Head of caudate nucleus (tissue), 42 donors: ENCODE measurements at places on chromosomes 7 and 10.
A peak's percentile ranks its signal among the peaks of the same experiment; 100 is the strongest.

- DNase-seq, result no peak
These were observed 56.7 kb downstream of the LAMB4 start for GRCh38 chr7:108073305-108074070.

GRCh38 chr7:123628829-123629228, 26.8 kb upstream of the LMOD2 start:
- no peak for DNase-seq

DNA sequence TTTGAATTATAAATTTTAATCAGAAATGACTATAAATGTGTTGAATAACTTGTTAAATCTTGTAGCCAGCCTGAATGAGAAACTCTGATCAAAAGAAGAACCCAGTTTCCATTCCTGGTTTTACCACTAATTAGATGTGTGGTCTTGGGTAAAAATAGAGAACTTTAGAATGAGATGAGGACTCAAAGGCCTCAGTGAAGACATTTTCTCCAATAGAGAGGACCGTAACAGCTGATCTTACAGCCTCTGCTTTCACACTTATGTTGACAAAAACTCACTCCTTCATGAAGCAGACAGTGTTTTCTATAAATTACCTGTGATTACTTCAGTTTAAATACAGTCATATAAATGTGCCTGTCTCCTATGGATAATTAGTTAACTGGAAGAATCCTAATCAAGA, 200.1 kb upstream of the MEOX2 start:
- no peak for DNase-seq

GRCh38 chr10:96683065-96683464, 37.2 kb downstream of the PIK3AP1 start:
- DNase-seq, result no peak

DNA sequence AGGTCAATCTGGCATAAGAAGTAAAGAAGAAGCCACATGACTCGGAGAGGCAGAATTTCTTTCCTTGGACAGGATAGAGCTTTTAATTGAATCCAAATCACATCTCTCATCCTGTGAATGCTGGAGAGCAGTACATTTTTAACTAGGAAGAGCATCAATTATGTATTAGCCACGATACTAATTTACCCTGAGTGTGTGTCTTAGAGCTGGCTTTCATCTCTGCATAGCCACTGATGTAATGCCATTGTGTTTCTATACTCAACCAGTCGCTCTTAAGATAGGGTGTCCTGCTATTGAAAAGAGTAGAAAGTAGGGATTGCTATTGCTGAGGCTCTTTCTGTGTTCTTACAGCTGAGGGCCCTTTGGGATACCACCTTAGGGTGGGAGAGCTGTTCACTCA, 280.3 kb downstream of the AUTS2 start:
- DNase-seq, result no peak

DNA sequence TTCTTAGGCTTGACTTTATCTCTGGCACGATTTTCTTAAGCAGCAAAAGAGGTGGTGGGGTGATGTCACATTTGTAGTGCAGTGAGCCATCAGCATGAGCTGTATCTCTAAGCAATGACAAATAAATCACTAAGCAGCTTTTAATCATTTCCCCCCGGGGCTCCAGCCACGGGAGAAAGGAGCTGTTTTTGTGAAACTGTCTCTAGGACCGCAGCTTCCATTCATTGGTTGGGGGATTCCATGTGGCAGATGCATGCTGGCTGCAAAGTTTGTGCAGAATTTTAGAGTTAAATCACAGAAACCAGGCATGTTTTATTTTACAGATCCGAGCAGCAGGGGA, 464 bp downstream of the KIAA1217 start:
- DNase-seq, result no peak

DNA sequence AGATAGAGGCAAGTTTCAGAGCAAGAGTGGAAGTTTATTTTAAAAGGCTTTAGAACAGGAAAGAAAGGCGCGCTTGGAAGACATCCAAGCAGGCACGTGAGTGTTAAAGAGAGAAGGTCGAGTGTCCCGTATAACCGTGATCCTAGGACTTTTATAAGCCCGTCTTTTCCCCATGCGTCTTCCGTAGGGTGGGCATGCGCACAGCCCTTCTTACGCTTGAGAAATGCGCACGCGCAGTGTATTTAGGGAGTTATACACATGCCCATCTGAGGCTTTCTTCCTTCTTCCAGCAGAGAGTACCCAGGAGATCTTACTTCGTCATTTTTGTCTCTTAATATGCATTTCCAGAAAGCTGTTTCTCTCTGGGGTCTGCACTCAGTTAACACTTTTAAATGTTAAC, 52.4 kb downstream of the CALD1 start:
- peak; percentile 26 for DNase-seq

DNA sequence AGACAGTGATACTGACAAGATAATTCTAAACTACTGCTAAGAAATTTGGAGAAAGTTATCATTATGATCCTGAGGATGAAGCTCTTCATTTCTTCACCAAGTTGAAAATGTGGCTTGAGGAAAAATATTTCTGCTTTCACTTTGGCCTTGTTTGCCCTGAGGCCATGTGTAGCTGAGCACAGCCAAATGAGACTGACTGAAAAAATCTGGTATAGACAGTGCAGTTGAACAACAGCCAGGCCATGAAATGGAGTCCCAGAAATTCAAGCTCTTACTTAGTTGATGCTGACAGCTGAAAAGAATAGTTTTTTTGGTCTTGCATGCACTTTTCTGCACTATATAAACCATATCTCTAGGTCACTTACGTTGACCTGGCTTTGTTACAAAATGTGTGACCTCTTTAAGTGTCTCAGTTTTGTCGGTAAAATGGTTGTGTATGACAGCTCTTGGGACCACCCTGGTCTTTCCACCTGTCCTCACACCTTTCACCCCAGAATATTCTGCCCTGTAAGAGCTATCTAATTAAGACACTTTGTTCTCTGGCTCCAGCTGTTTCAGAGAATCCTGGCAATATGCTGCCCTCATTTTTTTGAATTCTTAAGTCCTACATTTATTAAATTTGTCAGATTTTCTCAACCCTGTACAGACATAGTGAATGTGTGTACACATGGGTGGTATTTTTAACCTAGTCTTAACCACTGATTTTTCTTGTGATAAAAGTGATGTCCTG, 91.3 kb downstream of the CD36 start:
- DNase-seq, result no peak

GRCh38 chr7:70599446-70600190, 532.3 kb upstream of the GALNT17 start:
- peak; percentile 75 for DNase-seq

- DNase-seq, result no peak
These were observed 70.8 kb upstream of the UNC5B start for GRCh38 chr10:71141528-71141927.

DNA sequence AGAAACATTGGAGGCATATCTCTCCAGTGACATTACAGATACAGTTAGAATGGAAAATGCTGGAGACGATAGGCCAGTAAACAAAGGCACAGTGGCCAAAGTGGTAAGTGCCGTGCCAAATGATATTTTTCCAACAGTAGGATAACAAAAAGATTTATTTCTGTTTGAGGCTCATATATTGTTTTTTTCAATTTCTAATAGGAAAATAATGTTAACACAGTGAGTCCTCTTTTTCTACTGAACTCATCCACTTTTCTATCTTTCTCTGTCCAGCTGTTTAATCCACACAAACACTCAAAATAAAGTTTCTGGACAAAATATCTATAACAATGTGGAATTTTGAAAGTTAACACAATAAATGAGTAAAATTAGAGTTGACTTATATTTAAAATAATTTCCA, 201.3 kb downstream of the SEMA3E start:
- DNase-seq, result no peak

DNA sequence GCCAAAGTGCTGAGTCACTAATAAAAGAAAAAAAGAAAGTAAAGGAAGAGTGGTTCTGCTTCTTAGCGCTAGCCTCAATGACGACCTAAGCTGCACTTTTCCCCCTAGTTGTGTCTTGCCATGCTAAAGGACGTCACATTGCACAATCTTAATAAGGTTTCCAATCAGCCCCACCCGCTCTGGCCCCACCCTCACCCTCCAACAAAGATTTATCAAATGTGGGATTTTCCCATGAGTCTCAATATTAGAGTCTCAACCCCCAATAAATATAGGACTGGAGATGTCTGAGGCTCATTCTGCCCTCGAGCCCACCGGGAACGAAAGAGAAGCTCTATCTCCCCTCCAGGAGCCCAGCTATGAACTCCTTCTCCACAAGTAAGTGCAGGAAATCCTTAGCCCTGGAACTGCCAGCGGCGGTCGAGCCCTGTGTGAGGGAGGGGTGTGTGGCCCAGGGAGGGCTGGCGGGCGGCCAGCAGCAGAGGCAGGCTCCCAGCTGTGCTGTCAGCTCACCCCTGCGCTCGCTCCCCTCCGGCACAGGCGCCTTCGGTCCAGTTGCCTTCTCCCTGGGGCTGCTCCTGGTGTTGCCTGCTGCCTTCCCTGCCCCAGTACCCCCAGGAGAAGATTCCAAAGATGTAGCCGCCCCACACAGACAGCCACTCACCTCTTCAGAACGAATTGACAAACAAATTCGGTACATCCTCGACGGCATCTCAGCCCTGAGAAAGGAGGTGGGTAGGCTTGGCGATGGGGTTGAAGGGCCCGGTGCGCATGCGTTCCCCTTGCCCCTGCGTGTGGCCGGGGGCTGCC, at the start of gene IL6:
IL6 (plus strand) TSS at position 294 of the 807 bp plus-strand sequence; CDS start at position 357, 63 bp downstream.
- DNase-seq, result peak; percentile 81

DNA sequence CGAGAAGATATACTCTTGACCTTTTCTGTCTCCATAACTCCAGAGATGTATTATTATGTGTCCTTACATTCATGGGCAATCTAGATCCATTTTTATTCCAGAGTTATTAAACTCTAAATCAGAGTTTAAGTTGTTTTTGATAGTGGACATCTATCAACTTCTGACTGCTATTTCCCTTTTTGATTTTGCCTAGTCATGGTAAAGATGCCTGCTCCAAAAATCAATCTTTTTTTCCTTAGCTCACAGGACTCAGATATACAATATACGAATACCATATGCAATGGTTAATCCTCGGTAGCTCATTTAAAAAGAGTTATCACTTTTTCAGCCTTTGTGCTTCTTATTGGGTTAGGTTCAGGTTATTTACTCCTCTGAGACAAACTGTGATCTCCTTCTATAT, 15.8 kb upstream of the ZEB1 start:
- no peak for DNase-seq

DNA sequence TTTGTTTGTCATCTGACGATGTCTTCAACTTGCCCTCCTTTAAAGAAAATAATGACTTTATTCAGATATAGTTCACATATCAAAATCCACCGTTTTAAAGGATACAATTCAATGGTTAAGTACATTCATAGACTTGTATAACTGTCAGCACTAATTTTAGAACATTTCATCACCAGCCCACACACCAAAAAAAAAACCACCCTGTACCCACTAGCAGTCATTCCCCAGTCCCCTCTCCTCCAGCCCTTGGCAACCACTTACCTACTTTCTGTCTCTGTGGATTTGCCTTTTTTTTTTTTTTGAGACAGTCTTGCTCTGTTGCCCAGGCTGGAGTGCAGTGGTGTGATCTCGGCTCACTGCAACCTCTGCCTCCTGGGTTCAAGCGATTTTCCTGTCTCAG, 5.3 kb upstream of the HILPDA start:
- no peak for DNase-seq

- DNase-seq, result no peak
These were observed 399.8 kb upstream of the NFE2L3 start for GRCh38 chr7:25752154-25752553.

DNA sequence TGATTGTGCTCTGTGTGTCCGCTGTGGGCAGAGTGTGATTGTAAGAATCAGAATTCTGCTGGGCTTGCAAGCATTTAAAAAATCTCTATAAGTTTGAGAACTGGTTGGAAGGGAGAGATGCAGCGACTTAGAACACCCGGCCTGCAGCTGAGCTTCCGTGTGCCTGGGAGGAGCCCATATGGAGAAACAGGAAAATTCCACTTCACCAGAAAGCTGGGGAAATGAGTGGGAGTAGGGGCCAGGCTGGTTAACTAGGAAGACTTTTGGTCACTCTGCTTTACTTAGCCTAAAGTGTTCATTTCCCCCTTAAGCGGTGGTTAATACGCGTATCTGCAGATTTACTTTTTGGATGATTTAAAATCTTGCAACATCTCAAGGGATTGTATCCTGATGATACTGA, 72.2 kb downstream of the TCF7L2 start:
- DNase-seq, result no peak

- DNase-seq, result no peak
These were observed 72.3 kb downstream of the KLF6 start for GRCh38 chr10:3712707-3713106.

DNA sequence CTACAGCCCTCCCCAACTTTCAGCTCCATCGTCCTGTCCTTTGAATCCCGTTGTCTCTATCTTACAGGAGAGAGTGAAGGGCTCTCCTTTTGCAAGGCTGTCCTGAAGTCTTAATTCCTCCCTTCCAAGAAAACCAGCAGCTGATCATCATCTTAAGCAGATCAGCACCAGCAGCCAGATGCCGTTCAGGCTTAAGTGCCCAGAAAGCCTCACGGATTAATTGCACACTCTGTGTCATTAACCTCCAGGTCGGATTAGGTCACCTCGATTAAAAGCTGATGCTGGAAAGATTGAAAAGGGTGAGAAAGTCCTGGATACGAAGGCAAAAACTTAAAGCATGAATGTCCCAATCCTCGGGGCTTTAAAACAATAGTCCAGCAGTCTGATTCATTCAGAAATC, 24.8 kb upstream of the ADARB2 start:
- no peak for DNase-seq

- no peak for DNase-seq
These were observed 158.9 kb upstream of the ASAH2 start for GRCh38 chr10:50410066-50410811.

DNA sequence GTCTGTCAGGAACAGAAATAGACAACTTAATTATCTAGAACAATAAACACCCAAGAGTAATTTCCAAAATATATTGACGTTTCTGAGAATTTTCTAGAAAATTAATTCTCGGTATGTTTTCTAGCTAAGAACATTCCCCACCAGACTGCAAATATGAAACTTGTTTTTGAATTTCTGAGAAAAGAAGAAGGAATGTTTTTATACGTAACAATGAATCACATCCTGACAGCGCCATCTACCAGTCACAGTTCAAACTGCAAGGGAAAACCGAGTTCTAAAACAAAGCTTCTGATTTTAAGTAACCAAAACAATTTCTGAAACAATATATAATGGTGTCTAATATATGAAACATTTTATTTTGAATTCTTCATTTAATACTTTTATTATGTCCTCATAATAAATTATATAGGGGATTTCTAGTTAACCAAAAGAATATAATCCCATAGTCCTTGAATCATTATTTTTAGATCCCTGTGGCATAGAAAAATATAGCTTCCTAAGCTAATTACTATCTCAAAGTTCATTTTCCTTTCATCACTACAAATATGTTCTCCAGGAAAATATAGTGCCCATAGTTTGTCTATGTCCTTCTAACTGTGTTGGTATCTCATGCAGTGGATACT, 34.5 kb upstream of the MEOX2 start:
- DNase-seq, result peak; percentile 52

GRCh38 chr10:55353414-55353813, 552.4 kb upstream of the PCDH15 start:
- DNase-seq, result no peak
